ENCODE measurements at places on chromosomes 4 and X.

DNA sequence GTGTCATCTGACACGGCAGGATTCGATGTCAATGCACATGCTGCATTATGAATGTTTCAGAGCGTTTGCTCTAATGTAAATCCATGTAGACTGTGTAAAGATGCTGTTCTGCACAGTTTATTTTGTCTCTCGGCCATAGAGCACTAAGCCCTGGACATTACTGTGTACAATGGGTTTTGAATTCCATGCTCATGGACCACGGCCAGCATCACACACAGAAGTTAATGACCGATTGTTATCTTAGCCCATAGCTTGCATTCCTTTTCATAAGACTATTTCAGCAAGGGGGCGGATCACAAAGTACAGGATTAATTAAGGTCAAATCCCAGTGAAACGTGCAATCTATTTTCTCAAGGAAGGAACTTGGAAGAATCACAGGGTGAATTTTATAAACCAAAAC lies 286.1 kb upstream of the TENM3 start:
- DNase-seq: no peak

GRCh38 chrX:53281321-53281822 lies at the start of gene IQSEC2:
IQSEC2 (minus strand) TSS chrX:53281584.
- DNase-seq: no peak

GRCh38 chr4:81227138-81227537 lies 12.1 kb upstream of the PRKG2 start:
- DNase-seq: no peak

DNA sequence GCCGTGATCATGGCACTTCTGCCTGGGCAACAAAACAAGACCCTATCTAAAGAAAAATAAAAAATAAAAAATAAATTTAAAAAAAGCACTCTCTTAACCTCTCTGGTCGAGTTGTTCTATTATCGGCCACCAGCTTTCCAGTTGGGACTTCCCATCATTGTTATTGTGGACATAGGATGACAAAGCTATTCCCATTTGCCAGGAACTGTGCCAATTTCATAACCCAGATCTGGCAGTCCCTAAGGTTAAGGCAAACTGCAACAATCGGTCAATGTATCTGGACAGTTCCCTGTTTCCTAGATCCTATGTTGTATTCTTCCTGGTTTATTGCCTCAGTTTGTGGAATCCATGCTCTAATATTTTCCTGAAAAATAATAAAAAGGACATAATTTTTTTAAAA lies 17.8 kb upstream of the ANXA5 start:
- DNase-seq: no peak

DNA sequence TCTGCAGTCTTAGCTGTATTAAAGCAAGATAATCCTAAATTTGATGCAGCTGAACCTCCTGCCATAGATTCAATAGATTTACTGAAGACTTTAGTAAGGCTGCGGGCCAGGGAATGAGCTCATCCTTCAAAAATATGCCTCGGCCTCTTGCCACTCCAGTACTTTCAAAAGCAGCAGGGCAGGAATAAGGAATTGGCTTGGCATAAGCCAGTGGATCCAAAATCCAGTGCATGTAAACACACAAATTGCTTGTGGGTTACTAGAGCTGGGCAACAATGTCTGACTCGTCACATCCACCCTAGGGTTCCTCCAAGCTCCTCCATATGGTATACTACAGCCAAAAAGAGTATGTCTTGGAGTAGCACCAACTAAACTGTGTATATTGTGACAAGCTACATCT lies 165.0 kb downstream of the AMELX start:
- DNase-seq: no peak

DNA sequence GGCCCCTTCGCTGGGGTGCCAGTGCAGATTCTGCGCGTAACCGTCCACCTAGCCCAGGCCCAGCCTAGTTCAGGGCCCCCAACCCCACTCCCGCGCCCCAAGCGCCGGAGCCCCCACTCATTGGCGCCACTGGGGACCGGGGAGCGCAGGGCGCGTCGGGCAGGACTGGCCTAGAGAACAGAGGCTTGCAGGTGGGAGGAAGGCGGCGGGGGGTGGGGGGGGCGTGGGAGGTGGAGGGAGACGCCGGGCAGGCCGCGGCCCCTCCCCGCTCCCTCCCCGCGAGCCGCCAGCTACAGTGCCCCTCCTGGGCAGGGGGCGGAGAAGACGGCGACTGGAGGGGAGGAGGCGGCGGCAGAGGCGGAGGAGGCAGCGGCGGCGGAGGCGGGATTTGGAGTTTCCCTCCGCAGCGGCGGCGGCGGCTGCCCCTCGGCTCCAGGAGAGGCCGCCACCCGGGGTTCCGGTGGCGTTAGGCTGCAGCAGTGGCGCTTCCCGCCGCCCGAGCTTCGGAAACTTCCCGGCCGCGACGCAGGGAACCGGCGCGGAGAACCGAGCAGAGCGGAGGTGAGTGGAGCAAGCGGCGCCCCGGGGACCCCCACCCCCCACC lies 4.8 kb upstream of the DUSP9 start:
- no peak for DNase-seq

DNA sequence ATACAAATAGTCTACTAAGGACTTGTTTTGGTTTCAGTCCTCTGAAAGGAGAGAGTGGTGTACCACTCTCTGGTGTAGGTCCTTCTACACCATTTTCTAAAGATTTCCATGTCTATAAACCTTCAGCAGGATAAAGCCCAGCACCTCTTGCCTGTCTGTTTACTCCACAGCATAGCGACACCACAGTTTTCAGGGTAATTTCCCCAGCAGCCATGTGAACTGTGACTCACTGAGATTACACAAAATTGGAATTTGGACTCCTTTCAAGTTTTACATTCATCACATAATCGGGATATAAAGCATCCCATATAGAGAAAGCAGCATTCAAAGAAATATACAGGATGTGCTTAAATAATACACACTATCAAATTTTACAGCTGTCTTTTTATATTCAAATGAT lies 229.6 kb downstream of the PRDM5 start:
- no peak for DNase-seq

DNA sequence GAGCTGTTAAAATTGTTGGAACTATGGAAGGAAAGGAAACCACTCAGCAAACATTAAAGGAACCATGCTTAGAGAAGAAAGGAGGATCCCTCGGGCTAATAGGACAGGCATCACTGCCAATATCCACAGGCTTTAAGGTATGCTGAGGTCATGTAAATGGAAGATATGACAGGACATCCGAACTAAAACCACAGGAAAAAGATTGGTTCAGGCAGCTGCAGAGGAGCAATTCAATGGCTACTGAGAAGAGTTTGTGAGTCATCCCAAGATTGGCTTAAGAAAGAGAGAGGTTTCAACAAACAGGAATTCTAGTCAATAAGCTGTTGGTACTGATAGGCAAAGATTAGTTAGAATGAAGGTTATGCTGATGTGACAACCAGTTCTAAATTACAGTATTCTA lies 106.4 kb upstream of the FAM241A start:
- DNase-seq: no peak
